ENCODE measurements at places on chromosomes 4 and X.

- no peak for DNase-seq
Measured at GRCh38 chrX:153420851-153421599, 9.8 kb downstream of the ZFP92 start.

DNA sequence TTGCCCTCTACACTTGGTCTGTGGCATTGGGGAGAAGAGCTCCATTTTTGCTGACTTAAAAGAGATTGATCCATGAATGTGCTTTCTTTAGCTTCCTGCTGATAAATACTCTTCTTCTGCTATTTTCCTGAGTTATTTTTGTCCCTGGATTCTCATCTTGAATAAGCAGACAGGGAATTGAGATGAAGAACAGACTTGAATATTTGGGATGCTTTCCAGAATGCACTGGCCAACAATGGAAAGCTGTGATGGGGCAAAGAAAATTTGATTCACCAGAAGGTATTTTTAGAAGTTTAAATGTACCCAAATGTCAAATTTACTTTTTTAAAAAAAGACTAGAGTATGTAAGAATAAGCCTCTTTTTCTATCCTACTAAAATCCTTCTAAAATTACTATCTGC, 309.9 kb upstream of the PPP1R2C start:
- DNase-seq: no peak

DNA sequence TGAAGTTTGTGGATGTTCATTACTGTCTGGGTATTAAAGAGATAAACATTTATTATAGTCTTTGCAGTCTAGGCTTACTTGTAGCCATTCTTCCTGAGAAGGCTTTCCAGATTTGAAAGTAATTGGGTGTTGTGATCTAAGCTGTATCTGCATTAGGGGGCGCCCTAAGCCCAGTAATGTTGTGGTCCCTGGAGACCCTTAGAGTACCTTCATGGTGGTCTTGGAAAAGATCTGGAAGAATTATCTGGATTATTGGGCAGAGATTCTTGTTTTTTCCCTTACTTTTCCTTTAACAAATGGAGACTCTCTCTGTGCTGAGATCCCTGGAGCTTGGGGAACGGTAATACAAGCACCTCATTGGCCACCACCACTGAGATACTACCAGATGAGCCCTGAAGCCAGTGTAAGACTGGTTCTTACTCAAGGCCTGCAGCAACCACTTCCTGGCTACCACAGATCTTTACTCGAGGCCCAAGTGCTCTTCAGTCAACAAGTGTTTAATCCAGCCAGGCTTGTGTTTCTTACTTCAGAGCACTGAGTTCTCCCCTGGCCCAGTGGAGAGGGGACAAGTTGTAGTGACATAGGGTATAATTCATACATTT, 63.1 kb downstream of the RTL3 start:
- DNase-seq: no peak

GRCh38 chr4:141375855-141376254, 155.2 kb downstream of the ZNF330 start:
- no peak for DNase-seq

- DNase-seq: no peak
Measured at GRCh38 chrX:3263681-3264126, 82.7 kb downstream of the MXRA5 start.
